ENCODE measurements at places on chromosomes 16 and 17. TPM values are rescaled to one million over a fixed set of nuclear protein-coding genes. Genes with fewer than 3 reads are reported as not detected.

GRB2 gene
- total RNA-seq = 77.4 TPM

GRAPL gene
- total RNA-seq = 108 TPM

CARD14 gene
- total RNA-seq = 0.22 TPM

HS3ST3B1 gene
- 0.22 TPM for total RNA-seq

SCNN1B gene
- 18.8 TPM for total RNA-seq

C1QTNF8 gene
- not detected for total RNA-seq

UTS2R gene
- total RNA-seq = not detected

ACSM2A gene
- under 0.01 TPM for total RNA-seq

TM4SF5 gene
- not detected for total RNA-seq

USP32 gene
- total RNA-seq = 34.4 TPM

VMO1 gene
- 0.22 TPM for total RNA-seq
